T-helper 17 cell (primary cell): ENCODE measurements at places on chromosomes 7 and 10. TPM values are rescaled to one million over a fixed set of nuclear protein-coding genes. Genes with fewer than 3 reads are reported as not detected.

OR6B1 gene
- not detected for total RNA-seq

GNG11 gene
- total RNA-seq = 24.5 TPM

CYP3A7 gene
- total RNA-seq = not detected

GNGT1 gene
- total RNA-seq = not detected

SPDYE5 gene
- not detected for total RNA-seq

ZNF467 gene
- total RNA-seq = 3.3 TPM

DDIT4 gene
- total RNA-seq = 186 TPM
